ENCODE measurements at places on chromosomes 2 and 18.

DNA sequence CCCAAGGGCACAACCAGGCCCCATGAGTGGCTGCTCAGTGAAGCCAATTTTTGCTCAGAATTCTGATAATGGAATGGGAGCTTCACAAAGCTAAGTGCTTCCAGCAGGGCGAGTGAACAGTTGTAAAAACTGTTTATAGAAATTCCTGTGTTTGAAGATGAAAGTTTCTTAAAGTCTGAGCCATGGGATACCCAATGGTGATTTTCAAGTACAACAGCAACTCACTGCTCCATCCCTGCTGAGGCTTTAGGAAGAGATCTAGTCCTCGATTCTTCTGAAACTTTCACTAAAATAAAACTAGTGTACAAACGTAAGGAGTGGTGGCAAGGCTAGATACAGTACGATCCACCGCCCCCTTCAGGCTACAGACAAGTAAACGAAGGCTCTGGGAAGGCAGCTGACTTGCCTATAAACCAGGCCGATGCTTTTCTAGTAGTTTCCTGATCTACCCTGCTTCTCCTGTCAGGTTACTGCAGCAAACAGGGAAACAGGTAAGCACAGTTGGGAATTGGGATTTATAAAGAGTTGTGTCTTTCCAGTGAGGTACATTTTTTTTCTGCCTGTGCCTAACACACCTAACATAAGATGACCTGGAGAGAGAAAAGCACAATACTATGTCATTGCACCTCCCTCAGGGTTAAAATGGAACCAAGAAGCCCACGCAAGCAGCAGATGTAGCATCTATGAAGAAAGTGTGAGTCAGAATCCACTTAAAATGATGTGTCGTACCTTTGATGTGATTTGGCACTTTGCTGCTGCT, 108.7 kb downstream of the UXS1 start:
- peaks cover 11% of the 10 kb centered on the region for H3K4me1 ChIP-seq
- no peaks in the 10 kb centered on the region for H3K36me3 ChIP-seq
- DNase-seq = peak; percentile 21
- H3K4me3 ChIP-seq = no peak overlapping the region

GRCh38 chr18:73254564-73254963, 386.8 kb upstream of the NETO1 start:
- no peak for DNase-seq
- no peaks in the 10 kb centered on the region for H3K27me3 ChIP-seq
- no peak overlapping the region for H3K4me3 ChIP-seq
- no peaks in the 10 kb centered on the region for H3K4me1 ChIP-seq
- H3K27ac ChIP-seq = no peak overlapping the region
- no peaks in the 10 kb centered on the region for H3K36me3 ChIP-seq

GRCh38 chr2:223669453-223670225, 67.5 kb upstream of the SCG2 start:
- H3K27ac ChIP-seq = no peak overlapping the region
- no peak overlapping the region for H3K4me3 ChIP-seq
- no peaks in the 10 kb centered on the region for H3K27me3 ChIP-seq
- no peaks in the 10 kb centered on the region for H3K4me1 ChIP-seq

GRCh38 chr2:58122540-58122939, 75.9 kb downstream of the VRK2 start:
- H3K27ac ChIP-seq = no peak overlapping the region
- no peaks in the 10 kb centered on the region for H3K27me3 ChIP-seq
- DNase-seq = no peak
- H3K4me3 ChIP-seq = no peak overlapping the region
- H3K36me3 ChIP-seq = no peaks in the 10 kb centered on the region
- no peaks in the 10 kb centered on the region for H3K4me1 ChIP-seq

GRCh38 chr2:77387324-77387723, 134.9 kb downstream of the LRRTM4 start:
- H3K4me3 ChIP-seq = no peak overlapping the region
- no peak for DNase-seq
- H3K36me3 ChIP-seq = no peaks in the 10 kb centered on the region
- H3K27me3 ChIP-seq = no peaks in the 10 kb centered on the region

DNA sequence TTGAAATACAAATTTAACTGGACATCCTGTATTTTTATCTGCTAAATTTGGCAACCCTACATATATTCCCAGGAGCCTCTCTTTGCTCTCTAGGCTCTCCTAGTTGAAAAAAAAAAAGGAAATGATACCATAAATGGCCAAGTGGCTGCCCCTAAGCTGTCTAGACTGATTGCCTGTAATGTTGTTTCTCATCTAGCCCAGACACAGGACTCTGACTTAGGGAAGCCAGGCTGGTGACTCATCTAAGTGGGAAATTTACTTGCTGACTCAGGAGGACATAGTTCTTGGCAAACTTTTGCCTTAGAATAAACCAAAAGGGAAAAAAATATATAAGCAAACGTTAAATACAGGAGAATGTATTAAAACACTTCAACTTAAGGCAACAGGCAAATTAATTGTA, 14.6 kb upstream of the ITGAV start:
- peaks cover 22% of the 10 kb centered on the region for H3K4me1 ChIP-seq
- no peaks in the 10 kb centered on the region for H3K36me3 ChIP-seq
- H3K27ac ChIP-seq = peak overlapping the region; percentile 66
- no peak overlapping the region for H3K4me3 ChIP-seq
- no peaks in the 10 kb centered on the region for H3K27me3 ChIP-seq

DNA sequence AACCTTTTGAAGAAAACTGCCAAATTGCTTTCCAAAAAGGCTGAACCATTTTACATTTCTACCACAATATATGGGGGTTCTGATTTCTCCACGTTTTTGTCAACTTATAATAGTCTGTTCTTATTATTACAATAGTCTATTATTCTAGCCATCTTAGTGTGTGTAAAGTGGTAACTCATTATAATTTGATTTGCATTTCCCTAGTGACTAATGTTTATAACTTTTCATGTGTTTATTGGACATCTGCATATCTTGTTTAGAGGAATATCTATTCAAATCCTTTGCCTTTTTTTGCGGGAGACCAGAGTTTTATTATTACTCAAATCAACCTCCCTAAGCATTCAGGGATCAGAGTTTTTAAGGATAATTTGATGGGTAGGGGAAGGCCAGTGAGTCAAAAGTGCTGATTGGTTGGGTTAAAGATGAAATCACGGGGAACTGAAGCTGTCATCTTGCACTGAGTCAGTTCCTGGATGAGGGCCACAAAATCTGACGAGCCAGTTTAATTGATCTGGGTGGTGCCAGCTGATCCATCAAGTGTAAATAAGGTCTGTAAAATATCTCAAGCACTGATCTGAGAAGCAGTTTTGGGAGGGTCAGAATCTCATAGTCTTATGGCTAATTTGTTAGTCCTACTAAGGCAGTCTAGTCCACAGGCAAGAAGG, 303.4 kb upstream of the NCKAP5 start:
- H3K4me1 ChIP-seq = no peaks in the 10 kb centered on the region
- no peak for DNase-seq
- H3K4me3 ChIP-seq = no peak overlapping the region
- no peaks in the 10 kb centered on the region for H3K36me3 ChIP-seq

DNA sequence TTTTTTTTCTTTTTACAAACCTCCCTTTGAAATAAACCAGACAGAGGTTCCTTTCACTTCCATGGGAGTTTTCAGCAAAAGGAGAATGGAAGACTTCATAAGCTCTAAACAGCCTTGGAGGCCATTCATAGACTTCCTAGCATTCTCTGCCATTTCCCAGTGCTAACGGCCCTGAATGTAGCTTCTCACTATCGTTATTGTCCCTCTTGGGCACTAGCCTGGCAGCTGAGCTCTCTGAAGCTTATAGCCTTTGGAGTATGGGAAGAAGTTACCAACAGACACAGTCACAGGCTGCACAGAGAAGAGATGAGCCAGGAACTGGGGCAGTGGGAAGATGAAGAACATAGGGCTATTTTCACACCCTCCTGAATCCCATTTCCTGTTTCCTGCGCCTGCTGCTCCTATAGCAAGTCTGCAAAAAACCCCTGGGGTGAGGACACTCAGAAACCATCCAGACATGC, 29.1 kb upstream of the EPC2 start:
- no peaks in the 10 kb centered on the region for H3K27me3 ChIP-seq
- peak overlapping the region; percentile 73 for H3K27ac ChIP-seq
- DNase-seq = no peak
- peaks cover 24% of the 10 kb centered on the region for H3K4me1 ChIP-seq

GRCh38 chr2:68594041-68594440, 49.3 kb upstream of the PROKR1 start:
- H3K36me3 ChIP-seq = no peaks in the 10 kb centered on the region
- H3K27ac ChIP-seq = no peak overlapping the region
- H3K27me3 ChIP-seq = no peaks in the 10 kb centered on the region
- DNase-seq = no peak

- H3K4me1 ChIP-seq = no peaks in the 10 kb centered on the region
- no peak overlapping the region for H3K27ac ChIP-seq
- peaks cover 25% of the 10 kb centered on the region for H3K36me3 ChIP-seq
- H3K4me3 ChIP-seq = no peak overlapping the region
- DNase-seq = no peak
Measured at GRCh38 chr2:127305990-127306585, 12.1 kb upstream of the ERCC3 start.
